ENCODE measurements at places on chromosomes 7 and 10.

DNA sequence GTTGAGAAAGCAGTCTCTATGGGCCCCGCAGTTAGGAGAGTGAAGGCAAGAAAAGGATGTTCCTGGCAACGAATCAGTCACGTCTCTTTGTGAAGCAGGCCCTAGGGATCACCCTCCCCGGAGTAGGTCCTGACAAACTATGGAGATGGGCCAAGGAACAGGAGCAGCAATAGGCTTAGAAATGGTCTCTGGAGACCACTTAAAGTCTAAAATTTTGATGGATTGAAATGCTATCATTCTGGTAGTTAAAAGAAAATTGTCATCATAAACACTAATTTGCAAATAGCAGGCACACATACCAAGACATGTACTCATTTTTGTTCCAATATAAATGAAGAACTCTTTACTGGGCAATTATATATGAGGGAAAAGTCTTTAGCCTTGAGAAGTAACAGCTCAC, 123.5 kb downstream of the ITGB8 start:
- no peak for DNase-seq

DNA sequence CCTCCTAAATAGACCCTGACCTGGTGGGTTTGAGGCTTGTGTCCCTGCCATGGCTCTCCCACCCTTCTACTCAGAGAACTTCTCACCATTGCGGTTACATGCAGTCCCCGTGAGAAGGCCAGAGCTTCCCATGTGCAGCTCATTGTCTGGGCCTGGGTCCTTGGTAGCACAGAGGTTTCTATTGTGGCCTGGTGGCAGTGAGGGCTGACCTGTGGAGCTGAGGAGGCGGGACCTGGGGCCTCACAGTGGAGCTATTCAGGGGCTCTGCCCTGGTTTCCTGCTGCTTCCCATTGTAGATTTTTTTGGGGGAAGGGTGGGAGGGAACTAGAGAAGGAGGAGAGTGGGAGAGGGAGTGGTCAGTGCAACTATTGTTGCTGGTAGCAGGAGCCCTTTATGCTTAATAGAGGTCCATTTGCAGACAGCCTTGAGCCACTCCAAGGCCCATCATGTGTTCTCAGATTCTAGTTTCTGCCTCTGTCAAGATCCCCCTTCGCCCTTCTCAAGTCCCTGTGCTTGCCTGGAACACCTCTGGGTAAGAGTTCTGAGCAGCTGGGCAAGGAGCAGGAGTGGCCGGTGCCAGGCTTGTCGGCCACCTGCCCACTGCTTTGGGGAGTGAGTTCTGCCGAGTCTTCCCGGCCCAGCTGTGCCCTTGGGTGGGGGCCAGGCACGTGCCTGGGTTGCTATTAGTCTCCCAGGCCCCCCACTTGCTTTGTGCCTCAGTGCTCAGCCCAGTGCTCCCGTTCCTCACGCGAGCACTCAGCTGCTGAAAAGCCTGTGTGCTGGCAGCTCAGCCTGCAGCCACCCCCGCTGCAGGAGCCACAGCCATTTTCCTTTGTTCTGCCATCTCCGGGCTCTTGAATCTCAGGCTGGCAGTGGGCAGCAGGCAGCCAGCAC, 10.7 kb downstream of the TSPAN14 start:
- DNase-seq: no peak

- DNase-seq: no peak
Observed at GRCh38 chr10:44153918-44154670, 230.8 kb downstream of the CXCL12 start.

- DNase-seq: no peak
Observed at GRCh38 chr10:68408898-68409518, 1.9 kb upstream of the RUFY2 start.

- DNase-seq: peak; percentile 9
Observed at GRCh38 chr10:58439632-58440364, 54.6 kb downstream of the TFAM start.

DNA sequence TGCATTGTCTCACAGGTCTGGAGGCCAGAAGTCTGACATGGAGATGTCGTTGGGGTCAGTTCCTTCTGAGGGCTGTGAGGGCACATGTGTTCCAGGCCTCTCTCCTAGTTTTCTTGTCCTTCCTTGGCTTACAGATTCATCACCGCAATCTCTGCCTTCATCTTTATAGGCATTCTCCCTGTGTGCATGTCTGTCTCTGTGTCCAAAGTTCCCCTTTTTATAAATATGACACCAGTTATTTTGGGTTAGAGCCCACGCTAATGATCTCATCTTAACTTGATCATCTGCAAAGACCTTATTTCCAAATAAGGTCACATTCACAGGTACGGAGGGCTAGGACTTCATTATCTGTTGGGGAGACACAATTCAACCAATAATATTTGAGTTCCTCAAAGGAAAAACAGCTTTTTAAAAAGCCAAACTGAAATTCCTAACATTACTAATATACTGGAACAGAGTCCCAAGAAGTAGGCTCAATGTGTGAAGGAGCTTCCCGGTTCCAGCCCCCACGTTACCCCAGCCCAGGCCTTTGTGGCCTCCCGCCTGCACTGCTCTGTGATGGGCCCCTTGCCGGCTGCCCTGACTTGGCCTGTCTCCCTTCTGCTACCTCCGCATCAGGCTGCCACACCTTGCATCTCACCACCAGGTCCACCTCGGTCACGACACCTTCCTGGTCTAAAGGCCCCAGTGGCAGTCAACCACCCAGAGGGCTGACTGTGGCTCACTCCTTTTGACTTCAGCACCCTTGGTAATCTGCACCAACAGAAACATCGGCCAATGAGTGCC, 142.7 kb downstream of the KCNMA1 start:
- DNase-seq: no peak

All from bronchial epithelial cell (primary cell).